ENCODE measurements at places on chromosomes 3 and 15.

GRCh38 chr3:123330441-123330991 is 118.4 kb downstream of the ADCY5 start:
- no peak for DNase-seq

DNA sequence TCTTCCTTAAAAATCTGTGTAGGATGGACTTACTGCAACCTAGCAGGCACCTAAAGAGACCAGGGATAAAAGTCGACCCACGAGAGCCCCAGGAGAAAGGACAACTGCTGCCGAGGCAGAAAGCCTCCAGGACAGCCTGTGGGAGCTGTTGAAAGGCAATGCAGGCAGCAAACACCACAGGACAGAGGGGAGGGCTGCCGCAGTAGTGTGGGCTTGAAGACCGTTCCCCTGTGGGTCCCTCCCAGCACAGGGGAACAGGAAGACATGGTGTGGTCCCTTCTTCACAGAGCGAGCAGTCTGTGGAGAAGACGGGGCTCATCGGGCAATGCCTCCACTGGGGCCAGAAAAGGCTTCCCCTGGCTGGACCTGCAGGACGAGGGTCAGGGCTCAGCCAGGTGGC is 58.5 kb upstream of the GATA2 start:
- no peak for DNase-seq

DNA sequence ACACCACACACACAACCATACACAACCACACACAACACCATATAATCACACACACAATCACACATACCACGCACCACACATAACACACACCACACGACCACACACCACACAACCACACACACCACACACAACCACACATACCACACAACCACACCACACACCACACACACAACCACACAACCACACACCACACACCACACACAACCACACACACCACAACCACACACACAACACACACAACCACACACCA is 24.2 kb downstream of the CPN2 start:
- DNase-seq: no peak

DNA sequence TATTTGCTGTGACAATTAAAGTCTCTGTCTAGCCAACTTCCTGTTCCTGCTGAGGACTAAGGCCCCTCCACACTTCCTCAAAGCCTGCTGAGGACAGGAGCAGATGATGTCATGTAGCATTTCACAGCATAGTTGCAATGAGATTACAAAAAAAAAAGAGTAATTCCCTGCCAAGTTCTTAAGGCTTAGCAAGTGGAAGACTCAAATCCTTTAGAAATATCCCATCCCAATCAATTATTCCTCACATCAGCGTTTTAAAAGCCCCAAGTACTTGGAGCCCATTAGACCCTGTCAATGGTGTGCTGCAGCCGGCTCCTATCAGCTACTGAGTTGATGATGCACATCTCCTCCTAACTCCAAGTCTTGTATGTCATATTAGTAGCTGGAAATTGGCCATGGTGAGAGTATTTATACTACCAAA is 51.7 kb downstream of the TRANK1 start:
- no peak for DNase-seq

- no peak for DNase-seq
Observed at GRCh38 chr3:190301591-190301990, 20.7 kb downstream of the CLDN1 start.

GRCh38 chr15:84108728-84109127 is 126.8 kb upstream of the GOLGA6L4 start:
- no peak for DNase-seq

GRCh38 chr3:183822631-183823030 is 2.7 kb downstream of the MAP6D1 start:
- no peak for DNase-seq

- DNase-seq: no peak
Observed at GRCh38 chr3:155330370-155330769, 36.9 kb upstream of the STRIT1 start.

DNA sequence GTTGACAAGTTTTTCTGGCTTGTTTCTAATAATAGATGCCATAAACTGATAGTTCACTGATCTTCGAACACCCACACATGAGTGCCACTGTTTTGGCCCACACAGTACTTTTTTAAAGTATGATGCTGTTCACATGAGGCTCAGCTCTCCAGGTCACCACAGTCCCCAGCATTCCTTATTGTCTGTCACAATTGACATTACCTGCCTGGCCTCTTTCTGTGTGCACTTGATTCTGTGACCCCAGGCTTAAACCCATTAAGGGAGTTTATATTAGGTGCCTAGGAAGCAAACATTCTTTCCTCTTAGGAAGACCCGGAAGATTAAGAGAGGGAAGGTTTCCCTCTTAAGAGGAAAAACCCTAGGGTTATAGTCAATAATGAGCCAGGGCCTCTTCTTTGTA is 24.2 kb upstream of the LRRFIP2 start:
- DNase-seq: no peak

DNA sequence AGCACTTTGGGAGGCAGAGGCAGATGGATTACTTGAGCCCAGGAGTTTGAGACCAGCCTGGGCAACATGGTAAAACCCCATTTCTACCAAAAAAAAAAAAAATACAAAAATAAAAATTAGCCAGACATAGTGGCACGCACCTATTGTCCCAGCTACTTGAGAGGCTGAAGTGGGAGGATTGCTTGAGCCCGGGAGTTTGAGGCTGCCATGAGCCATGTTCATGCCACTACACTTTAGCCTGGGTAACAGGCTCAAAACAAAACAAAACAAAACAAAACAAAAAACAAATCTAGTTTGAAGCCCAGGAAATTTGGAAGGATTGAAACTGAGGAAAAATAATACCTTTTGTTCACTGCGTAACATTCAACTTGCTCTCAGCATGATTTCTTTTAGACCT is 16.6 kb downstream of the TMOD3 start:
- no peak for DNase-seq

- DNase-seq: no peak
Observed at GRCh38 chr3:45499529-45499928, 95.0 kb upstream of the LIMD1 start.

DNA sequence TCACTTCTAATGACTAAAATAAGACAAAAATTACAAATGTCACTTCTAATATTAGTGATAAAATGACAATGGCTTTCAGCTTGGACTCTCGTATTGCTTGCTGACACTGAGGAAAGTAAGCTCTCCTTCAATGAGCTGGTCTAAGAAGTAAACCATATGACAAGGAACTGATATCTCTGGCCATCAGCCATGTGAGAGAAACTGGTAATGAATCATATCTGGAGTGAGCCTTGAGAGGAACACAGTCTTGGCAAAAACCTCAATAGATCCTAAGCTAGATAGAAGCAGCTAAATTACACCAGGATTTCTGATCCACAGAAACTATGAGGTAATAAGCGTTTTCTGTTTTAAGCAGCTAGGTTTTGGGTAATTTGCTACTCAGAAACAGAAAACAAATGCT is 1575.1 kb downstream of the OTOL1 start:
- no peak for DNase-seq

- DNase-seq: no peak
Observed at GRCh38 chr3:42129014-42129953, 38.1 kb downstream of the TRAK1 start.

GRCh38 chr3:179027326-179027900 is 44.2 kb downstream of the ZMAT3 start:
- DNase-seq: no peak

DNA sequence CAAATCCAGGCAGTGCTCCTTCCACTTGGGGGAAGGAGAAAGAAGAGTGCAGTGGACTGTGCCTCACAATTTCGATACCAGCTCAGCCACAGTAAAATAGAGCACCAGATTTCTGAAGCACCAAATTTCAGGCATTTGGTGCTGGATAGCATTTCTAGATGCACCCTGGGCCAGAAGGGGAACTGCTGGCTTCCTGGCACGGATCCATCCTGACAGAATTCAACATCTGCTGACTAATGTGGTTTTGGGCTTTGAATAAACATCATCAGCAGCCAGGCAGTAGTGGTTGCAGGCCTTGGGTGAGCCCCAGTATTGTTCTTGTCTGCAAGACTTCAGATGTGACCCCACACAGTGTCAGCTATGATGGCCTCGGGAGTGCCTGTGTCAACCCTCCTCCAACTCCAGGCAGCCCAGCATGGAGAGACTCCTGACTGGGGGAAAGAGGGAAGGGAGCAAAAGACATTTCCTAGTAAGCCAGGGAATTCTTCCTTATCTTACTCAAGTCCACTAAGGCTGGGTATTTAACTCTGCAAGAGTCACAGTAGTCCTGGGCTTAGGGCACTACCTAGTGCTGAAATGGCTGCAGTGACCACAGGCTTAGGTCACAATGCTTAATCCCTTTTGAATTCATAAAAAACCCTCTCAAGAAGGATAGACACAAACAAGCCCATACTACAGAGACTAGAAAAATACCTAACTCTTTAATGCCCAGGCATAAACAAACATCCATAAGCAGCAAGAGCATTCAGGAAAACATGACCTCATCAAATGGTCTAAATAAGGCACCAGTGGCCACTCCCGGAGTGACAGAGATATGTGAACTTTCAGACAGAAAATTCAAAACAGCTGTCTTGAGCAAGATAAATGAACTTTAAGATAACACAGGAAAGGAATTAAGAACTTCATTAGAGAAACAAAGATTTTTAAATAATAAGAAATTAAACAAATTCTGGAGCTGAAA is 74.7 kb downstream of the SPATA16 start:
- no peak for DNase-seq

DNA sequence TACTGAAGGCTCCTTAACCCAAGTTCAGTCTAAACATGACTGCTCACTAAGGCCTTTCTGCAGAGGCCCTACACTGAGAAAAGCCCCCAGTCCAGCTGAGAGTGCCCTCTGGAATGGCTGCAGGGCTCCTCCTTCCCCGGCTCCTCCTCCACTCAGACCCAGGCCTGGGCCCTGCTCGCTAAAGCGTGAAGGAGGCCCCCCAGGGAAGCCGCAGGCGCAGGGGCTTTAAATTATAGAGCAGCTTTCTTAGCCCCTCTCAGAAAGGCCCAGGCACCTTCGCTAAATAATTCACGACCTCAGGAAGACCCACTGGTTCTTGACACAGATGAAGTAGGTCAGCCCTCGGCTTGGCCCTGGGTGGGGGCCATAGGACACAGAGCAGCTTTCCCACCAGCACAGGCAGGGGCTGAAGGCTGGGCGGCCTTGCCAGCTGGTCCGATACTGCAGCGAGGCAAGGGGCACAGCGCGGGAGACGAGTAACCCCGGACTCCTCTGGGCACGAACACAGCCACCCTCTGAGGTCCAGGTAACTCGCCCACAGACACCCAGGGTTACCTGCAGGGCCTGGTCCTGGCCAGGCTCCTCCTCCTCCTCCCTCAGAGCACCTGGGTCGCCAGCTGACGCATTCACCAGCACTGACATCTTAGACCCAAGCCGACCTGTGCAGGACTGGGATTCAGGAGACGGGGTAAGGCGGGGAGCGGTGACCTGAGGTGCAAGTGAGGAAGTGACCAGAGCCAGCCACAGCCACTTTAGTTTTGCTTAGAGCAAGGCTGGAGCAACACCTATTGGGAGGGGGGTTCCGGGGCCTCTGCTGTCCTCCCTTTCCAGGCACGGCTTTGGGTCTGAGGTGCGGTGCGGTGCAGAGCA is 36.9 kb downstream of the RBPMS2 start:
- DNase-seq: no peak

GRCh38 chr3:33380653-33381052 is 59.6 kb downstream of the UBP1 start:
- no peak for DNase-seq

DNA sequence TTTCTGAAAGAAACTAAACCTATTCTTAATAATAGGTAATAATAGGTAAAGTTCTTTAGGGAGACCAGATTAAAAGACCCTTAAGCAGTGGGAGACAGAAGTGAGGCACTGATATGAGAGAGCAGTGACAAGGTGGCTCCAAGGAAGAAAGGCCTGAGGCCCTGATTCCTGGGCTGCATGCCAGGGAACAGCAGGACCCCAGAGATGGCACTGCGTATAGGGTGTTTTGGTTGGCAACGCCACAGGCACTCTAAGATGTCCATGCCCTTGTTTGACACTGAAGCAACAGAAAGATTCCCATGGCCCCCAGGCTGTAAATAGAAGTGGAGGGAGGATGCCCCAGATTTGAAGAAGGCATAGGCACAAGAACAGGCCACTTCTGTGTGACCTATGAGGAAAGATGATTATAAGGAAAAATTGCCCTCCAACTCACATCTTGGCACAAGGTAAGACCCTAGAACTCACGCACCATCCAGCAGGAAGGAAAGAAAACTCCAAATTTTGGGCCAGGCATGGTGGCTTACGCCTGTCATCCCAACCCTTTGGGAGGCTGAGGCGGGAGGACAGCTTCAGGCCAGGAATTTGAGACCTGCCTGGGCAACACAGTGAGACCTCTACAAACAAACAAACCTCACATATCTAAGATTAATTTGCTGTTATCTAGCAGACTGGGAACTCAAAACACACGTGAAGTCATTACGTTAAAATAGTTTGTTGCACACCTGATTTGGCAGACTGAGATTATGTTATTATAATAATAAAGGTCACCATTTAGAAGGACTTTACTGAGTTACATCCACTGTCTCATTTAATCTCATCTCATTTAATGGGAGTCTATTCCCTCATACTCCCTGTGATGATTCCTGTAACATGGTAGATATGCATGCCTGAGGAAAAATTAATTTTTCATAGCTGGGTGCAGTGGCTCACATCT is 10.5 kb upstream of the BLM start:
- DNase-seq: no peak

- no peak for DNase-seq
Observed at GRCh38 chr15:95377258-95377852, 953.1 kb upstream of the NR2F2 start.

DNA sequence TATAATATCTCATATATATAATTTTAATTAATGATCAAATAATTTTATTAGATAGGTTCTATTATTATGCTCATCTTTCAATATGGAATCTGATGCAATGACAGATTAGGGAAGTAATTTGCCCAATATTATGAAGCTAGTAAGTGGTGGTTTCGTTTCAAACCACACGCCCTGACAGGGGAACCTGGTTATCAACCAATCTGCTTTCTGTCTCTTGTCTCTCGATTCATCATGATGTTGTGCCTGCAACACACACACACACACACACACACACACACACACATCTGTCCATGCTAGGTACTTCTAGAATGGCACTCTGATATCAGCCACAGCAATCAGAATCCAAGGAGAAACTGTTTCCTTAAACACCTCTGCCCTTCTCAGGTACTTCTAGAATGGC is 128.4 kb downstream of the ZBBX start:
- DNase-seq: no peak

- no peak for DNase-seq
Observed at GRCh38 chr3:53084310-53085001, 38.6 kb upstream of the SFMBT1 start.

- no peak for DNase-seq
Observed at GRCh38 chr3:18098960-18099587, 326.1 kb downstream of the SATB1 start.

- no peak for DNase-seq
Observed at GRCh38 chr15:73244333-73244732, 124.4 kb downstream of the HCN4 start.

GRCh38 chr3:186002884-186003472 is 65.2 kb upstream of the TRA2B start:
- no peak for DNase-seq

Measured in omental fat pad (tissue), 4 donors.